Bone marrow (tissue), 2 donors: ENCODE measurements at places on chromosomes 5 and 9.

GRCh38 chr5:138354926-138355378 is 2.5 kb downstream of the KDM3B start:
- DNase-seq, result peak; percentile 44

DNA sequence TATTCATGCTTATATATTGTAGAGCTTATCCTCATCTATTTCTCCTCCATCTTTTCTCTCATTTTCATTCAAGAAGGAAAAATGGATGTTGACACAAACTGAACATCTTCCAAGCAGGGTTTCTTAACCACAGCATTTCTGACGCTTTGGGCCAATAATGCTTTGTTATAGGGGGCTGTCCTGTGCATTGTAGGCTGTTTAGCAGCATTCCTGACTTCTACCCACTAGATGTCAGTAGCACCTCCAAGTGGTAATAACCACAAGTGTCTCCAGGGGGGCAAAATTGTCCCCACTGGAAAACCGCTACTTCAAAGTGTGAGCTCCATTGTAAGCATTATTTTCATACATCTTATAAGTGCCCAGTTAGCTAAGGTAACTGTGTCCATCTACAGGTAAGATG is 2.6 kb upstream of the TXNDC8 start:
- DNase-seq, result peak; percentile 7

GRCh38 chr5:126988021-126988569 is 42.3 kb downstream of the MARCHF3 start:
- DNase-seq, result no peak

GRCh38 chr9:137838576-137838975 is 39.0 kb upstream of the CACNA1B start:
- no peak for DNase-seq

DNA sequence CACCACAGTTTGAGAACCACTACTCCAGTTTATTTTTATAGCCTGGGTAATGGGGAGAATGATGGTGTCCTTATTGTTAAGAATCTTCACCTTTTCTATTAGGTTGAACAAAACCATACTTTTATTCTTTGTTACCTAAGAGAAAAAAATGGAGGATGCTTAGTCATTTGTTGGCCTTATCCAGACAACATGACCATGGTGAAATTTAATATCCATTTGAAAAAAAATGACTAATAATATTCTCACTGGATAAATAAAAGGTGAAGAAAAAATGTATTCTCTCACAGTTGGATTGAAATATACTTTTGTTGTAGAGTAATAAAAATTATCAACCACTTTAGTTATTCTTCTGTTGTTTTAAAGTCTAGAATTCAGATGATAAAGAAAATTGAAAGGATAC is 5.8 kb upstream of the CCNH start:
- no peak for DNase-seq
